ENCODE measurements at places on chromosomes 7 and 10. TPM values are rescaled to one million over a fixed set of nuclear protein-coding genes. Genes with fewer than 3 reads are reported as not detected.

SPDYE5 gene
- total RNA-seq, result not detected

UTF1 gene
- total RNA-seq, result 0.23 TPM

SPACDR gene
- 3.3 TPM for total RNA-seq

BAIAP2L1 gene
- total RNA-seq, result 1.6 TPM

TMEM236 gene
- total RNA-seq, result not detected

DYNC1I1 gene
- not detected for total RNA-seq

AKR1D1 gene
- not detected for total RNA-seq

STEAP2 gene
- total RNA-seq, result 0.19 TPM

GRCh38 chr7:20194343-20194995 is 22.7 kb downstream of the MACC1 start:
- no peak for DNase-seq

- no peak for DNase-seq
These were observed 3.7 kb upstream of the HOXA10 start for GRCh38 chr7:27177795-27178320.

DNA sequence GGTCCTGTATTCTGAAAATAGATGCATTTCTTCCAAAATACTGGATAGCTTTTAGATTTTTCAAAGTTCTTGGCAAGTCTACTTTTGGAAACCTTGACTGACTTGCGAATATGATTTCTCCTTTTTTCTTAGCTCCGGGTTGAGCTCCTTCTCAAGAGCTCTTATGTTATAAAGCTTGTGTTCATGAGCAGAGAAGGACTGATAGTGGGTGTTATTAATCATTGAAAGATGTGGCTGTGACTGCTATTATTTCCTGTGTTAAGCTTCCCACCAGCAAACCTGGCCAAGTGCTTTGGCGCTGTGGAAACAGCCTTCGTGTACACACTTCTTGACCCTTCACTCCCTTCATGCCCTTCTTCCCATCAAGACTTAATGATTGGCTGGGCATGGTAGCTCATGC is 98.2 kb downstream of the KIAA1217 start:
- DNase-seq, result no peak

DNA sequence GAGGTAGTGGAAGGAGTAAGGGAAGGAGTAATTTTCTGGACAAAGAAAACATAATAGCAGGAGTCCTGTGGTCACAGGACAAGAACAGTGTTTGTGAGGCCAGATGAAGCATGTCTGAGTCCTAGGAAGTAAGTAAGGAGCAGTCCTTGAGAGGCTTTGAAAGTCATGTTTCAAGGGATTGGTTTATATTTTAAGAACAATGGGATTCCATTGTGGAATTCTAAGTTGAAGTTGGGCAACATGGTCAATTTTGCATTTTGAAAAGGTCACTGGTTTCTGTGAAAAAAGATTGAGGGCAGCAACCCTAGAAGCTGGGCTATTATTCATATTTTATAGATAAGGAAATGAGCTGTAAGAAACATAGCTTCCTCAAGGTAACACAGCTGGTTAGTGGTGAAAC is 10.8 kb upstream of the SLC25A28 start:
- no peak for DNase-seq
